ENCODE measurements at places on chromosomes 13 and 19. TPM values are rescaled to one million over a fixed set of nuclear protein-coding genes. Genes with fewer than 3 reads are reported as not detected.

KLK8 gene
- 1.4 TPM for total RNA-seq

C5AR1 gene
- 2.0 TPM for total RNA-seq

HPN gene
- 0.20 TPM for total RNA-seq

C13orf42 gene
- total RNA-seq = 0.06 TPM

LRRC8E gene
- 0.40 TPM for total RNA-seq

All from spinal cord (tissue), 10 donors.